ENCODE measurements at places on chromosomes 16 and 17.

GRCh38 chr16:15041271-15042004 is 14.4 kb downstream of the NTAN1 start:
- no peak for DNase-seq

GRCh38 chr16:49809062-49809461 is 46.9 kb downstream of the ZNF423 start:
- DNase-seq, result no peak

DNA sequence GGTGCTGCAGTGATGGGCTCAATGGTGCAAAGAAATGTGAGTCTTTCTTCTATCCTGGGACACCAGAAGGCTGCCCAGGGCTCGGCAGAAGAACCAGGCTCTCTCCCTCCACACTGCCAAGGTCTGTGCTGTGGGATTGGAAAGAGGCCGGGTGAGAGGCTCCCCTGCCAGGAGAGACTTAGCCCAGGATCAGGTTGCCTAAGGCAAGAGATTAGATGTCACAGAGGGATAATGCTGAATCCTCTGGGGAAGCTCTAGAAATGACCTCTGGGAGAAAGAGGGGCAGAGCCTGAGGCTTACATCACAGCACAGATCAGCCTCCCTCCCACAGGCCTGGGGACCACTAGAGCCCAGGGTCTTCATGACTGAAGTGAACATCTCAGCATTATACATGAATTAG is 5.7 kb upstream of the DOC2B start:
- no peak for DNase-seq

- no peak for DNase-seq
These were observed 827.6 kb upstream of the CA10 start for GRCh38 chr17:52986056-52986662.

GRCh38 chr17:34570506-34570905 is 8.9 kb upstream of the TMEM132E start:
- DNase-seq, result no peak

GRCh38 chr16:26493751-26494150 is 573.0 kb upstream of the C16orf82 start:
- DNase-seq, result no peak

DNA sequence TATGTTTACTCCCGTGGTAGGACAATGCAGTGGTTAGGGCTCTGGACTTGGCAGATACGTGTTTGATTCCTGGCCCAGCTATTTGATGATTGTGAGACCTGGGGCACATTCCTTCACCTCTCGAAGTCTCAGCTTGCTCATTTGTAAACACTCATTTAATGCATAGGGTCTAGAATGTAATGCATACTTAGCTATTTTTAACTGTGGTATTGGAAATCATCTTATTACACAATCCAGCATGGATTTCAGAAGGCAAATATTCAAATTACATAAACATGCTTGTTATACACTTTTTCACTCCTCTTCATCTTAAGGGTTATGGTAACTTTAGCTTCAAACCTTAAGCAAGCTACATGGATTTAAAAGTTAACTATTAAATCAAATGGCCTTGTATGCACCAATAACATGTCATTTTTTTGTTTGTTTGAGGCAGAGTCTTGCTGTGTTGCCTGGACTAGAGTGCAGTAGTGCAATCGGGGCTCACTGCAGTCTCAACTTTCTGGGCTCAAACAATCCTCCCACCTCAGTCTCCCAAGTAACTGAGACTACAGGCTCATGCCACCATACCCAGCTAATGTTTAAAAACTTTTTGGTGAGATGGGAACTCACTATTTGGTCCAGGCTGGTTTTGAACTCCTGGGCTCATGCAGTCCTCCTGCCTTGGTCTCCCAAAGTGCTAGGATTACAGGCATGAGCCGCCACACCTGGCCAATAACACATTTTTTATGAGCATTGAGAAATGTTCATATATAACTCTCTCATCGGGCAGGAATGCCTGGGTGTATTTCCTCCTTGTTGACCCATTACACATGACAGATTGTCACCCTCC is 52.5 kb downstream of the VAT1L start:
- DNase-seq, result no peak

DNA sequence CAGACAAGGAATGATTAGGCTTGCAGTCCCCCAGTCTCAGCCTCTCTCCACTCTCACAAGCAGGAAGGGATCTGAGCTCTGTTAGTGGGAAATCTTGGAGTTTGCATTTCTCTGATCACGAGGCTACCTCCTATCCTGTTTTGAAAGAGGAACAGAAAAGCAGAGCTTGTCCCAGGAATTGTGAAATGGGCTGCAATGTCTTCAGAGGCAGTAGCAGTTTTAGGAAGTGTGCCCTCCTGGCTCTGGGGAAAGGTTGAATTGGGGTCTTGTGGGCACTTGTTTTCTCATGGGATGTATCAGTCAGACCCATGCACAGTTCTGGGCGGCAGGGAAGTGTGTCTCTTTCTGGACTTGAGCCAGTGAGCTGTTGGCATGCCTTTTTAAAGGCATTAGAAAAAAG is 22.8 kb downstream of the NUP85 start:
- no peak for DNase-seq

- no peak for DNase-seq
These were observed 29.1 kb downstream of the LDHD start for GRCh38 chr16:75087375-75087979.

- no peak for DNase-seq
These were observed 270.5 kb downstream of the MRTFB start for GRCh38 chr16:14341324-14342225.

GRCh38 chr16:9351841-9352434 is 260.5 kb downstream of the HAPSTR1 start:
- DNase-seq, result no peak

- DNase-seq, result no peak
These were observed at the start of gene DPEP1 for GRCh38 chr16:89613231-89613953. Gene DPEP1, plus strand, starts transcription at chr16:89613642. Its CDS starts 16,769 bp downstream, at chr16:89630411.

DNA sequence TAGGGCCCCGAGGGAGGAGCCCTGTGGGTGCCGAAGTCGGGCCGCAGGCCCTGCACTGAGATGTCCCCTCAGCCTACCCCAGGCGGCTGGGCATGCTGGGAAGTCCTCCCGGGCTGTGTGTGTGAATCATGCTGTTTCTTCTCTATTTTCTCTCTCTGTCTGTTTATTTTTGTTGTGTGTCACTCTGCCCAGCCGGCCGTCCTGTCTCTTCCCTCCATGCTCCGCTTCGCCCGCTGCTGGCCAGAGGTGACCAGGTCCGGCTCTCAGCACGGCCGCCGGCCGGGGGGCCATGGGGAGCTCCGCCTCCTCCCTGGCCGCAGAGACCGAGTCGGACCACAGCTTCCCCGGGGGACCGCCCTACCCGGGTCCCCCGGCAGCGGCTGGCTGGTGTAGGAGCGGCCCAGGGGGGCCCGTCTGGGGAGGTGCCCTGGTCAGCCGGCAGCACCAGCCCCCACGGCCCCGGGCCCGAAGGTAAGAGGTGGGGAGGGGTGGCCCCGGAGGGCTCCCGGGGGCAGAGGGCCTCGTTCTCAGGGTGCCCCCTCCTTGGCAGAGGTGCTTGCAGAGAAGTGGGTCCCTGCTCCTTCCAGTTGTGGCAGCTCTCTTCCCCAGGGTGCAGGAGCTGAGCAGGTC is 12.5 kb downstream of the CAPN15 start:
- DNase-seq, result no peak

DNA sequence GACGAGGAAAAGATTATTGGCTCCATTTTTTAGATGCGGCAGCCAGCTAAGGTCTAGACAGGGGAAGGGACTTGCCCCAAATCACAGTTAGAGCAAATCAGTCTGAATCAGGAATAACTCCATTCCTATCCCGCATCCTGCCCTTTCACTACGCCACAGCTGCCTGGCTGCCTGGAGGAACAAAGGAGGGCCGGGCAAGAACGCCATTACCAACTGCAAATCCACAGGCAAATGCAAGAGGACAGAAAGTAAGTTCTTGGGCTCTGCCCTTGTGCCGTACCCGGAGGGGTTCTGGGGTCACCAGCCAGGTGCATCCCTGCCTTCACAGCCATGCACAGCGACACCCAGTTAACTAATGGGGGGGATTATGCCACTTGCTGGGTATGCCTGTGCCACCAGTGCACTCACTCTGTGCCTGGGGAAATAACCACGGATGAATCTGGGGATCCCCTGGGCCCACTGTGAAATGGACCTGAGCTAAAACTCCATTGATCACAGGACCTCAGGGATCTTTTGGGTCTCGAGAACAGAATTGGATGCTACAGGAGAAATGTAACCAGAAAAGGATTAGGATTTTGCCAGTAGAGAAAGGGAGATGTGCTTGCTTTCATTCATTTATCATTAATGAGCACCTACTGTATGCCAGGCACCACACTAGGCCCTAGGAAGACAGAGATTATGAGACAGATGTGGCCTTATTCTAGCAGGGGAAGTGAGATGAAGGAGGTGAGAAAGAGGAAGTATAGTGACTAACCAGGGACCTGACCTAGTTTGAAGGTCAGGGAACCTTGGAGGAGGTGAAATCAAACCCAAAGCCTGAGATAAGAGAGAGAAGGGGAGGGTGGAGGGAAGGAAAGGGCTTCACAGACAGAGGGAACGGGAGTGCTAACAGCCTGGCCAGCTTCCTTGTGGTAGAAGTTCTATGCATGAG is 17.7 kb downstream of the BCL7C start:
- DNase-seq, result no peak

- DNase-seq, result no peak
These were observed 76.2 kb upstream of the KSR1 start for GRCh38 chr17:27379888-27380533.

GRCh38 chr17:855569-855968 is 73.4 kb downstream of the MRM3 start:
- DNase-seq, result no peak

DNA sequence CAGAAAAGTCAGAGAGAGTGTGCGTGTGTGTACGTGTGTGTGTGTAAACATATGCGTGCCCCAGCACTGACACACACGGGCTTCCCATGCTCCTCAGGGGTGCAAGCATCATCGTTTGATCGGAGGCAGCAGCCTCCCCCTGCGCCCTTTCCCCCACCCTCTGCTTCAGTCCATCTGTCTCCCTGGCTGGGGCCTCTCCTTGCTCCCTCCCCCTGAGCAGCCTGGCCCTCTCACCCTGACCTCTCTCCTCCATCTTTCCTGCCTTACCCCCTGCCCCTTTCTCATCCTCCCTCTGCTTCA is 4.4 kb downstream of the STX1B start:
- DNase-seq, result no peak

- DNase-seq, result no peak
These were observed 23.2 kb downstream of the ZNF213 start for GRCh38 chr16:3158026-3158509.

- no peak for DNase-seq
These were observed 85.0 kb downstream of the SNX29 start for GRCh38 chr16:12061336-12062055.

- DNase-seq, result no peak
These were observed 189.7 kb upstream of the SDK2 start for GRCh38 chr17:73833775-73834488.

- no peak for DNase-seq
These were observed 136.0 kb downstream of the SDK2 start for GRCh38 chr17:73508057-73508930.

DNA sequence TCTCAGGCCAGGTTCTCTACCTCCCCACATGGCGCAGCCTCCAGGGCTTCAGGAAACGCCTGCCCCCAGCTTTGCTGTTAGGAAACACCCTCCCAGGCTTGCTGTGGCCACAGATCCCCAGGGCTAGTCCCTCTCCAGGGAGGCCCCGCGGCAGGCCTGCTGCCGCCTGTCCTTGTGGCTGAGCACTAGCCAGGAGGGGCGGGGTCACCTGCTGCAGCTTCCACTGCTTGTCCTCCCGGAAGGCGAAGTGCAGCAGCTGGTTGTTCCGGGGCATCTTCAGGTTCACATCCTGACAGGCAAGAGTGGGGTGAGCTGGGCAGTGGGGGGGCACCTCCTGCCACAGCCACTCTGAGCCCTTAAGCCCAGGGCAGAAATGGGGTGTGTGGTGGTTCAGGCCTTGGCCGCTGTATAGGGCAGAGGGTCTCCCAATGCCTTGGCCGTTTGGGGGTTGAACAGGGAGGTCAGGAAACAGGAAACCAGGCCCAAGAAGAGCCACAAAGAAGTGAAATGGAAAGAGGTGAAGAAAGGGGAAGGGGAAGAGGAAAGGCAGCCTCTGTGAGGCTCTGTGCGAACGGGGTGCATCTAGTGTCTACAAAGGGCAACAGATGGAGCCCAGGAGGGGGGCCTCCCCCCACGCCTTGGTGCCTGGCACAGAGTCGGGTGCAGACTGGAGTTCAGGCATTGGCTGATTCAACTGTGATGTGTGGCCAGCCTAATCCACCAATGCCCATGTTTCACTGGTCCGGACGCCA is 2.0 kb downstream of the ROGDI start:
- peak; percentile 63 for DNase-seq

GRCh38 chr16:70692873-70693671 is 7.2 kb upstream of the MTSS2 start:
- no peak for DNase-seq

- DNase-seq, result no peak
These were observed 5.6 kb upstream of the BPTF start for GRCh38 chr17:67819722-67820121.

- DNase-seq, result no peak
These were observed 10.5 kb upstream of the NKD1 start for GRCh38 chr16:50537533-50538290.

DNA sequence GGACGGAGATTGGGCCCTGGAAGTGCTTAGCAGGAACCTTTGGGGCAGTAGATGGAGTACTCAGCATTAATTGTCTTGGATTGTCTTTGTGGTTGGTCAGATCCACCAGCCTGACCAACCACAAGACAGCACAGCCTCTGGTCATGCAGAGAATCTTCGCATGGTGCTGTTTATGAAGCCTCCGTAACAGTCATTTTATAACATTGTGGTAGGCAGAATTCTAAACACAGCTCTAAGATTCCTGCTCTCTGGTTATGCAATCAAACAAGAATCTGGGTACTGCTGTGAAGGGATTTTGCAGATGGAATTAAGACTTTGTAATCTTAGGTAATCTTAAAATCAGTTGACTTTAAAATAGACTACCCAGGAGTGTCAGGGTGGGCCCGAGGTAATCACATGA is 312.2 kb upstream of the GOT2 start:
- DNase-seq, result no peak

- DNase-seq, result peak; percentile 48
These were observed 1.8 kb downstream of the KIAA0513 start for GRCh38 chr16:85029408-85029784.

DNA sequence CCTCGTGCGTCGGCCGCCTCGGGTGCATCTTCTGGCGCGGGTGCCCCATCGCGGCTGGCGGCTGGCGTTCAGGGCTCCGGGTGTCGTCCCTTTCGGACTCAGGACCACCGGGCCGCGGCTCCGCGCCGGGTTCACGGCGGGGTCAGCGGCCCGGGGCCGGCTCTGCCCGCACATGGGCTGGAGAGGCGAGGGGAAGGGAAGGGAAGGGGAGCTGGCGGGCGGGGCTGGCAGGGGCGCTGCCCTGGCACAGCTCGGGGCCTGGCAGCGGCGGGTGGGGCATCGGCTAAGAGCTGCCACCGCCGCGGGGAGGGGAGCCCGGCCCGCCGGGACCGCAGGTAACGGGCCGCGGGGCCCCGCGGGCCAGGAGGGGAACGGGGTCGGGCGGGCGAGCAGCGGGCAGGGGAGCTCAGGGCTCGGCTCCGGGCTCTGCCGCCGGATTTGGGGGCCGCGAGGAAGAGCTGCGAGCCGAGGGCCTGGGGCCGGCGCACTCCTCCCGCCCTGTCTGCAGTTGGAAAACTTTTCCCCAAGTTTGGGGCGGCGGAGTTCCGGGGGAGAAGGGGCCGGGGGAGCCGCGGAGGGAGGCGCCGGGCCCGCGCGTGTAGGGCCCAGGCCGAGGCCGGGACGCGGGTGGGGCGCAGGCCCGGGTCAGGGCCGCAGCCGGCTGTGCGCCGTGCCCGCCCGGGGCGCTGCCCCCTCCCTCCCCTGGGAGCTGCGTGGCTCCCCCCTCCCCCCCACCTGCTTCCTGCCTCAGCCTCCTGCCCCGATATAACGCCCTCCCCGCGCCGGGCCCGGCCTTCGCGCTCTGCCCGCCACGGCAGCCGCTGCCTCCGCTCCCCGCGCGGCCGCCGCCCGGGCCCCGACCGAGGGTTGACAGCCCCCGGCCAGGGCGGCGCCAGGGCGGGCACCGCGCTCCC is 646 bp downstream of the HIC1 start:
- DNase-seq, result no peak
